ENCODE measurements at places on chromosomes 2 and 18.

DNA sequence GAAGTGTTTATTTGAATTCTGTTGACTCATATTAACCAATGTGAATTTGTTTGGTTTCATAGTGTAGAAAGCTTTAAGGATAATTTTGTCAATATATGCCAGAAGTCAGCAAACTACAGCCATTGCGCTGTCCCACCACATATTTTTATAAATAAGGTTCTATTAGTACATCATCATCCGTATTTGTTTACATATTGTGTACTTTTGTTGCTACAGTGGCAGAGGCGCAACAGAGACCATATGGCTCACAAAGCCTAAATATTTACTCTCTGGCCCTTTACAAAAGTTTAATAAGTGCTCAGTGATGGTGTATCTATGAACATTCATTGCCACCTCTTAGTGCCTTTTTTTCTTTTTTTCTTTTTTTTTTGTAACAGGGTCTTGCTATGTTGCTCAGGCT, 6.4 kb downstream of the ERLEC1 start:
- DNase-seq, result no peak

DNA sequence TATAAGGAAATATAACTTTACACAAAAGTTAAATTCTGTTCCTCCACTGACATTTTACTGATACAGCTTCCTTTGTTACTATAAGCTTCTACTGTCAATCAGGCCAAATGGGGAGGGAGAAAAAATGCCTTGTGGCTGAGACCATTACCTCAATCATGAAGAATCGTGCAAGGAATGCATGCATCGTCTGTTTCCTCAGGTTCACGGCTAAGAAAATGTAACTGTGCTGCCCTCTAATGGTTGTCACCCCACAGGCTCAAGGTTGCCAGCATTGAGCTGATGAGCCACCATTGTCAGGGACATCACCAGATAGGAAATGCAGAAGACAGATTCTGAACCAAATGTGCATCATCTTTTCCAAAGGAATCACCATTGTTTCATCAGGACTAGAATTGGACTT, 426.9 kb downstream of the CDH2 start:
- peak; percentile 38 for DNase-seq

DNA sequence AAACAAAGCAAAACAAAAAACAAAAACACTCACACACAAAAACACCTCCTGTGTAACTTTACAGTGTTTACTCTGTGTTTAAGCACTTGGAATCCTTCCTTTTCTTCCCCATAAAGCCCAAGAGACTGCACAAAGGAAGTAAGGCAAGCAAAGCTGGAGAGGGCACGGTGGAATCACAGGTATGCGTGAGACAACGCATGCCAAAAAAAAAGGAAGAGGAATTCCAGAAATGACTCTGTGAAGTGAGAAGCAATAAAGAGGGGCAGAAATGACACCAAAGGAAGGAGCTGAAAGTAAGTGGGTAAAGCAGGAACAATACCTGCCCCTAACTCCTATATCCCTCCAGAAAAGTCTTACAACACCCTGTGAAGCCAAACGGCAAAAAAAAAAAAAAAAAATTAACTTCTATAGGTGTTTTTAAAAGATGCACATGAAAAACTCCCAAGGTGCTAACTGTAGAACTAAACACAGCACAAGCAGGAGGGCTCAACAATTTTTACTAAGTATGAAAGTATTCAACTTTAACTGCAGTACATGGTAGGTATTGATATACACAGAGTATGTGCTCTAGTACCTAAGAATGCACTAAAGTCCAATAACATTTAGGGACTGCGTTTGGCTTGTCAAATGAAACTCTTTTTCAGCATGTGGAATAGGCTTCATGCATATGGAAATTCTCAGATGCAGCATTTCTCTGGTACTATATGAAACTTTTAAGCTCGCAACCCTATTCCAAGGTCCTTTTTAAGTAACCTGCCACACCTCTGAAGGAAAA, 9.1 kb downstream of the RND3 start:
- no peak for DNase-seq

GRCh38 chr18:64409511-64409910, 260.6 kb upstream of the LINC00305 start:
- DNase-seq, result no peak

DNA sequence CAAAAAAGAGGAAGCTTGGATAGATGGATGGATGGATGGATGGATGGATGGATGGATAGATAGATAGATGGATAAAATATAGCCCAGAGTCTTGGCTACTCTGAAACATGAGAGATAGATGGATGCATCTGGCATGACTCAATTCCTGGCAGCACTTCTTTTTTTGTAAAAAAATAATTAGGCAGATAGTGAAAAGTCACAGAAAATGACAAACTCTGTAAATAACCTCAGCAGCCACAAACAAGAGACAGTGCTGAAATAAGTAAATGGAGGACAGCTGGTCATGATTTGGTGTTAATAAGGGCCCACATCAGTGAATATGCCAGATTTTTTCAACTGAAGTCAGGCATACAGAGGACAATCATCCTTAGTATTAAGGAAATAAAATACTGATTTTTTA, 585.0 kb upstream of the GCFC2 start:
- DNase-seq, result no peak

GRCh38 chr2:134052173-134052572, 201.7 kb upstream of the MGAT5 start:
- DNase-seq, result no peak

DNA sequence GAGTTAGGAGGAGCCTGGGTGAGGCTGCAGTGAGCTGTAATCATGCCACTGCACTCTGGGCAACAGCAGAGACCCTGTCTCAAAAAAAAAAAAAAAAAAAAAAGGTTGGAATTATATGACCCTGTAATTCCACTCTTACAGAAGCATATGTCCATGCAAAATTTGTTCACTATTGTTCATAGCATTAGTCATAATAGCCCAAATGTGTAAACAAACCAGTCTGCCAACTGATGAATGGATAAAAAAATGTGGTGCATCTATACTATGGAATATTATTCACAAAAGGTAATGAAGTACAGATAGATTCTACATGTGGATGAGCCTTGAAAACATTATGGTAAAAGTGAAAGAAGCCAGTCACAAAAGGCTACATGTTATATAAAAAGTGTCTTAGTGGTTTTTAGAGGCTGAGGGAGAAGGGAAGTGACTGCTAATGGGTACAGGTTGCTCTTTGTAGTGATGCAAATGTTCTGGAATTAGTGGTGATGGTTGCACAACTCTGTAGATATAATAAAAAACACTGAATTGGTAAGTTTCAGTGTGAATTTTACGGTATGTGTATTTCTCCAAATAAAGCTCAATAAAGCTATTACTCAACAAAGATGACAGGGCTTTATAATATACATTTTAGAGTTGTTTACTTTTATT, 9.4 kb downstream of the COA5 start:
- no peak for DNase-seq

GRCh38 chr2:96131152-96131812, 7.0 kb downstream of the ASTL start:
- no peak for DNase-seq

DNA sequence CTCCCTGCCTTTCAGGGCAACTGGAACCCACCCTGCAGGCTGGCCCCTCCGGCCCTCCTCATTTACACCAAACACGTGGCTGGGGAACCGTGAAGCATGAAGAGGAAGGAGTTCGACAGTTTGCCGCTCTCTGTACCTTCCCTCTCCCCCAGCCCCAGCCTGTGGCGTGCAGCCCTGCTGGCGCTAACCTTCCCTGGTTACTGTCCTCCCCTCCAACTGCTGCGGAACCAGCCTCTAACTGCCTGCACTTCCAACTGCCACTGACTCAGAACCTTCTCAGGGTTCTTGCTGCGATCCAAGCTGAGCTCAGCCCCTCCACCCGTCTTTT, 19.2 kb upstream of the GNAL start:
- no peak for DNase-seq

- DNase-seq, result peak; percentile 17
Observed at GRCh38 chr2:109196081-109196875, 67.3 kb downstream of the SH3RF3 start.

GRCh38 chr18:9991011-9992000, 77.5 kb downstream of the VAPA start:
- no peak for DNase-seq

GRCh38 chr2:239247401-239248245, 153.2 kb downstream of the HDAC4 start:
- no peak for DNase-seq

DNA sequence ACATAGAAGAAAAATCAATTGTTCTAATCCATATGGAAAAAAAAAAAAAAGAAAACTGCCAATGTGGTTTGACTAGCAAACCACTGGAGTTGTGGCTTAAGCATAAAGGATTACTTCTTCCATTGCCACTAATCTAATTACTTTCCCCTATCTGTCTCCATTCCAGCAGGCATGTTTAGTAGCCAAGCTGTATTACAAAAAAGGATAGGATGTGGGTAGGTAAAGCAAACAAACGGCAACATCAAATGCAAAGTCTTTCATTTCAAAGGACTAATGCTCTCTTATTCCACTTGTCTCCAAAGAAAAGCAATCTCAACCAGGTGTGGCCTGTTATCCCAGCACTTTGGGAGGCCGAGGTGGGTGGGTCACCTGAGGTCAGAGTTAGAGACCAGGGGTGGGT, 36.5 kb downstream of the SLC8A1 start:
- DNase-seq, result no peak

GRCh38 chr2:236246711-236247246, 17.4 kb downstream of the ASB18 start:
- no peak for DNase-seq

Measured in femur (tissue), 1 donor.